ENCODE measurements at places on chromosomes 11 and 22. TPM values are rescaled to one million over a fixed set of nuclear protein-coding genes. Genes with fewer than 3 reads are reported as not detected.

DNA sequence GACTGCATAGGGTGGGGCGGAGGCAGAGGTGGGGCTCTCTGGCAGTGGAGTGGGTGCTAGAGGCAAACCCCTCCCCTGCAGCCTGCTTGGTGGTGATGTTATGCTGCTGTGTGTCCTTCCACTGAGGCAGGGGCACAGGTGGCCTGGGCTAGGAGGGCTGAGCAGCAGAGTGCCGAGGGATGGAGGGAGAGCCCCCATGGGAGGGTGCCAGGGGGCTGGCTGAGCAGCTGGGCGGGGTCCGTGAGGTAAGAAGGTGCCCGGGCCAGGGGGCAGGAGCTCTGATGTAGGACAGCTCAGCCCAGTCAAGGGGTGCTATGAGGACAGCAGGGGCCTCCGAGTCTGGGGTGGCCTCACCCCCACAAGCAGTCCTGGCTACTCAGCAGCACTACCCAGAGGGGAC is 4.2 kb downstream of the CLDN5 start:
- H3K27me3 ChIP-seq, result peaks cover 21% of the 10 kb centered on the region
- H3K36me3 ChIP-seq, result no peaks in the 10 kb centered on the region
- DNase-seq, result no peak
- peaks cover 21% of the 10 kb centered on the region for H3K4me1 ChIP-seq
- no peak overlapping the region for H3K4me3 ChIP-seq

GRCh38 chr11:65855927-65856363 is 2.0 kb downstream of the CFL1 start:
- peaks cover 57% of the 10 kb centered on the region for H3K36me3 ChIP-seq
- DNase-seq, result no peak
- peaks cover 62% of the 10 kb centered on the region for H3K4me1 ChIP-seq
- H3K4me3 ChIP-seq, result peak overlapping the region; percentile 90
- H3K27ac ChIP-seq, result peak overlapping the region; percentile 52

DNA sequence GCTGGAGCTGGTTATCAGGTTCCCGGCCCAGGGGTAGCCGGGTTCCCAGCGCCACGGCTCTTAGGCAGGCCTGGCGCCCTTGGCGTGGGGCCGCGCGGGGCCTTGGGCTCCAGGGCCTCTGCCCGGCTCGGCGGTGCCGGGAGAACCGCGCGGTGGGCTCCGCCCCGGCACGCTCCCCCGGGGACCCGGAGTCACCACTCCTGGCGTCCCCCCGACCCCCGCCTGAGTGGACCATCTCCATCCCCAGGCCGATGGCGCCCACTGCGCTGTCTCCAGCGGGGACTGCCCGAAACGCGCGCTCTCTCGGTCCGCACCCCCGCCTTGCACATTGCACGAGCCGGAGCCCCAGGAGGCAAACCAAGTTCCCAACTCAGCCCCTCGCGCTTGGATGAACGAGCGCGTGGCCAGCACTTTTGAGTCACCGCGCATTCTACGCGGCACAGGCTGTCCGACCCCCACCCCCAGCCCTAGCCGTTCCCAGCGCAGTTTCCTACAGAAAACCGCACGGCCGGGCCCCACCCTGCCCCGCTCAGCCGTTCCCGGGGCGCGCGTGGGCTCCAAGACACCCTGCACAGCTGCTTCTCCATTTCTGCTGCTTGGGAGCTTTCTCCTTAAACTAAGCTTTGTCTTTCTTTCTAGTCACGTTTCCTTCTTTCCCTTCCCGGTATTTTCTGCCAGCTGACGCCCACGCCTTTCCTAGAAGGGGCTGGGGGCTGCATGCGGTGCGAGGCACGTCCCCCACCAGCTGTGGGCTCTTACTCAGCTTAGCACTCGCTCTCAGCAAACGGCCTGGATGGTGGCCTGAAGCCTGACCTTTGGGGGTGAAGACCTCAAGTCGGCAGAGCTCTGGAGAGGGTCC is 650 bp upstream of the CHID1 start:
- peak overlapping the region; percentile 76 for H3K4me3 ChIP-seq
- H3K36me3 ChIP-seq, result peaks cover 5% of the 10 kb centered on the region
- H3K4me1 ChIP-seq, result peaks cover 21% of the 10 kb centered on the region
- no peak overlapping the region for H3K27ac ChIP-seq
- peak; percentile 19 for DNase-seq

DNA sequence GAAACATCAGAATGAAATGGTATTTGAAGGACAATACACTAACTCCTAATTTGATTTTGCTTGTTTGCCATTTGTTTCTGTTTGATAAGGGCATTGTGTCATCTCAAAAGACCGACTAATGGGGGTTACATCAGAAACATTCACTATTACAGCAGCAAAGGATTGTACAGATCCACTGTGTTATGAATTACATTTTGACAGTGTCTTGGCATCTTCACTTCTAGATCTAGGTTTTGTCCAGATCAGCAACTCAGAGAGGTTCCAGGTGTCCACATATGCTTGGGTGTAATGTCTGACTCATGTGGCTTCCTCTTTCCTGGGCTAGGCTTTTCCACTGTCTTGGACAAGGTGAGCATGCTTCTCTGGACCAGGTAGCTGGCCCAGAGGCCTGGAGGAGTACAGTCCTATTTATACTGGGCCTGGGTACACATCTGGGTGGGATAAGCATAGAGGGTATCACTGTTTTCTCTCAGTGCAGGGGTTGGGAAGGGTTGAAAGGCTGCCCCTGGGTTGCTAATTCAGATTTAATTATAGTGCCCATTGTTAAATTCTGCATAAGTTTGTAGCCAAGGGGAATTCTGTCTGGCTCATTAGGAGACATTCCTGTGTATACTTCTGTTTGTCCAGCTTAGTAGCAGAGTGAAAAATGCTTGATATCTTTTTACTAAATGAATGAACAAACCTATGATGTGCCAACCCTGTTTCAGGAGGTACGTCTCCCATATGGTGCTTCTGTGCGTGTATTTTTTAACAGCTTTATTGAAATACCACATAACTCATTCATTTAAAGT is 23.8 kb downstream of the DDI1 start:
- H3K36me3 ChIP-seq, result no peaks in the 10 kb centered on the region
- no peaks in the 10 kb centered on the region for H3K27me3 ChIP-seq
- no peaks in the 10 kb centered on the region for H3K4me1 ChIP-seq
- no peak overlapping the region for H3K4me3 ChIP-seq

- no peaks in the 10 kb centered on the region for H3K36me3 ChIP-seq
- H3K27ac ChIP-seq, result no peak overlapping the region
- no peaks in the 10 kb centered on the region for H3K27me3 ChIP-seq
- no peak overlapping the region for H3K4me3 ChIP-seq
- no peaks in the 10 kb centered on the region for H3K4me1 ChIP-seq
- no peak for DNase-seq
Observed at GRCh38 chr11:110059706-110060463, 33.3 kb upstream of the ZC3H12C start.

- no peak overlapping the region for H3K4me3 ChIP-seq
- peaks cover 18% of the 10 kb centered on the region for H3K27me3 ChIP-seq
- DNase-seq, result no peak
- H3K4me1 ChIP-seq, result no peaks in the 10 kb centered on the region
- H3K36me3 ChIP-seq, result no peaks in the 10 kb centered on the region
Observed at GRCh38 chr11:102208835-102209234, 98.6 kb downstream of the YAP1 start.

The RAB30 gene
- 79.2 TPM for total RNA-seq

The CDKN1C gene
- total RNA-seq, result 1.9 TPM

The POTEH gene
- total RNA-seq, result not detected

The SLC22A8 gene
- total RNA-seq, result not detected

The INS gene
- total RNA-seq, result not detected

The FXYD6 gene
- not detected for total RNA-seq

The TMEM179B gene
- total RNA-seq, result 37.4 TPM
